ENCODE measurements at places on chromosomes 7 and 10. TPM values are rescaled to one million over a fixed set of nuclear protein-coding genes. Genes with fewer than 3 reads are reported as not detected.

Gene GPR85
- 0.30 TPM for total RNA-seq

Gene OR2A1
- total RNA-seq = not detected

Gene CALCR
- total RNA-seq = not detected

Gene PTPN12
- 31.8 TPM for total RNA-seq

Gene NEUROG3
- not detected for total RNA-seq

Gene ATOH7
- not detected for total RNA-seq

Gene LAMB4
- total RNA-seq = 0.13 TPM

Gene OGDHL
- not detected for total RNA-seq

Gene NKX1-2
- total RNA-seq = not detected

Gene PTF1A
- total RNA-seq = not detected

Gene GIGYF1
- 12.0 TPM for total RNA-seq
